Activated CD4-positive, alpha-beta T cell treated with anti-CD3 and anti-CD28 coated beads for 36 hours (primary cell): ENCODE measurements at places on chromosomes 6 and 20. TPM values are rescaled to one million over a fixed set of nuclear protein-coding genes. Genes with fewer than 3 reads are reported as not detected.

- DNase-seq, result no peak
Measured at GRCh38 chr6:32436995-32437836, 2.5 kb upstream of the HLA-DRA start.

GRCh38 chr20:13117200-13117599, 103.9 kb upstream of the ISM1 start:
- no peak for DNase-seq

- DNase-seq, result no peak
Measured at GRCh38 chr20:1083431-1084080, 34.8 kb upstream of the PSMF1 start.

The F13A1 gene
- not detected for total RNA-seq

DNA sequence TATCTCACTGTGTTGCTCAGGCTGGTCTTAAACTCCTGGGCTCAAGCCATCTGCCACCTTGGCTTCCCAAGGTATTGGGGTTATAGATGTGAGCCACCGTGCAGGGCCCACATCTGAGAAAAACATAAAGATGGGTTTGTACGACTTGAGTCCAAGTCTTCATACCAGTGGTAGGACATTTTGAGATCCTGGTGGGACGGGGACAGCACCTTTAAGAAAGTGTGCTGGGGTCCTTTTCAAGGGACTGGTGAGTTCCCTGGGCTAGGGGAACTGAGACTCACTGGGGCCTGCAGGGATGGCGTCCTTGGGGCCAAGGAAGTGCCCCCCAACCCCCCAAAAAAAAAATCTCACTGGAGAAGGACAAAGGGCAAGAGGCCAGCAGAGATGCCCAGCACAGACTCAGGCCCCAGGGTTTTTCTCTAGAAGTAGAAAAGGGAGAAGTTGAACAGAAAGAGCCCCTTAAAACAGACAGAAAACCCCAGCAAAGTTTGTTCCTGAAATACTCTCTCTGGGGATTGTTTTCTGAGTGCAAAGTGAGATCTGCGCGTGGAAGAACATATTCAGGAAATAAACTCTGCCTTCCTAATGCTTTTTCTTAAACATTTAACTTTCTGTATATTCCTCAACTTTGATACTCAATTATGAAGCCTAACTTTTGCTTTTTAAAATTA, 10.7 kb downstream of the OSBPL2 start:
- DNase-seq, result no peak

The ZBTB22 gene
- 9.0 TPM for total RNA-seq

- DNase-seq, result no peak
Measured at GRCh38 chr6:167759912-167760311, 66.8 kb upstream of the AFDN start.

The AIF1 gene
- 96.1 TPM for total RNA-seq
